ELR (cell line): ENCODE measurements at places on chromosomes 7 and 10.

GRCh38 chr10:677750-678661 is 11.5 kb downstream of the DIP2C start:
- no peak for DNase-seq

DNA sequence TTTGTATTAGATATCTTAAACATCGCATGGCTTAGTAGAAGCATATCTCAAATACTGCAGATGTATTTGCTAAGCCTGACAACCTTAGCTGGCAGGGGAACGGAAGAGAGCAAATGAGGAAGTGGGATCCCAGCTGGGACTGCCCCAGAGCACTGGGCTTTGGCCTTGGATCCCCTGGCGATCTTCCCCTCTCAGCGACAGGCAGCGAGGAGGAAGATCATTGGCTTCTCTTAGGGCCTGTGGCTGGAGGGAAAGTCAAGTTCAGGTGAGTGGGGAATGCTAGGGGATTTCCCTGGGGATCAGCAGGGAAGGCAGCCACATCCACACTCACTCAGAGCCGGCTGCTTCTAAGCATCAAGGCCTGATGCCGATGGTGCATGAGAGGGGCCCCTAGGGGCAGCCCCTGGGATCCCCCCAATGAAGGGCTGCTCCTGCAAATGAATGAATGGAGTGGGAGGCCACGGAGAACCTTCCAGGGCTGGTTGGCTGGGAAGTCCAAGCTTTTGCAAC is 42.0 kb downstream of the LYZL2 start:
- DNase-seq: no peak

GRCh38 chr7:99155211-99155610 is 11.3 kb upstream of the SMURF1 start:
- no peak for DNase-seq

DNA sequence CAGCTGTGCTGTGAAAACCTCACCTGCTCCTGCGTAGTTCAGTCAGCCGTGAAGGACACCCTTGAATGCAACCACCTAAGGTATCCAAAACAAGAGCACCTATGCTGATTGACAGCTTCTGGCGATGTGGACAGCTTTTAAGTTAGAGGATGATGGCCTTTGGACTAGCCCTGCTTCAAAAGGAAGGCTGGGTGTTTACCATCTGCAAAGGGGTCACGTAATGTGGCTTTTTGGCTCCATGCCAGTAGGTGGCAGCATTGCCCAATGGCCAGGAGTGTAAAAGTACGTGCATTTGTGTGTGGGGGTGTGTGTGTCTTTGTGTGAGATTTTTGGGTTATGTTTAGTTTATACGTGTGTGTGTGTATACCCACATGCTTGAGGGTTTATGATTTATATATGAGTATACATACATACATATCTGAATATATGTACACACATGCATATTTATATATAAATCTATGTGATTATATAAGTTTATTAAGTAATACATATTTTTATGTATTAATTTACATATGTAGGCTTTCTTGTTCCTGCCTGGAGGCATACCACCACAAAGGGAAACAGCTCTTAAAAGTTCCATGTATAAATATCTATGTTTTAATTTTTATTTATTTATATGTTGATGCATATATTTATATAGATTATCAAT is 236.3 kb upstream of the ANKRD30A start:
- DNase-seq: peak; percentile 38

DNA sequence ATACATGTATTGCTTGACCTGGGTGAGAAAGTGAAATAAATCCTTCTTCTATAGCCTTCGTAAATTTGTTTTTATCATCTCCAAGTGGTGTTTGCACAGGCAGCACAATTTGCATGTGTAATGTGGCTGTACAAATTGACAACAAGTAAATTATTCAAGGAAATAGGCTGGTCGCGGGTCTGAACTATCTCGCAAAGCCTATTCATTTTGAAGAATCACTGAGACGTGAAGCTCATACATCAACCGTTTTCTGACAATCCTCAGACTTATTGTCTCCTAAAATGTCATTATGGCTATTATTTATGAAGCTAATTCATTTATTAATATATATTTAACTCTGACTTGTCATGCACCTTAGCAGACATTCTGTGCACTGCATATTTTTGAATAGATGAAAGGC is 16.2 kb upstream of the FAM204A start:
- DNase-seq: no peak
